GM13977 (cell line): ENCODE measurements at places on chromosomes 11 and 22.

DNA sequence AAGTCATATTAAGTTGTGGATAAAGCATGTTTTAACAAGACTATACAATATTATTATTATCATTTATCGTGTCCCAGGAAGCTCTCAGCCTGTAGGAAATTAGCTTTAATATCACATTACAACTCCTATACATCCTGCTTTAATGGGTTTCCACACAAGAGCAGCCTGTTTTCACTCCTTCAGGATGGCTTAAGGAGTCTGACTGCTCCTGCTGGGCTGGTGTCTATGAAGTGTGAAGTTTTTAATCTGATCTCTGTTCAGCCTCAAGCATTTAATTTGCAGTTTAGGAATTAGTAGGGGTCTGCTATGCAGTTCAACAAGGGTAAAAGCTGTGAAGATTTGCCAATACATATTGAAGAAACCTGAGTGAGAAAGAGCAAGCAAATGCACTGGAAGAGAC, 653.4 kb upstream of the LRRC4C start:
- DNase-seq: no peak

DNA sequence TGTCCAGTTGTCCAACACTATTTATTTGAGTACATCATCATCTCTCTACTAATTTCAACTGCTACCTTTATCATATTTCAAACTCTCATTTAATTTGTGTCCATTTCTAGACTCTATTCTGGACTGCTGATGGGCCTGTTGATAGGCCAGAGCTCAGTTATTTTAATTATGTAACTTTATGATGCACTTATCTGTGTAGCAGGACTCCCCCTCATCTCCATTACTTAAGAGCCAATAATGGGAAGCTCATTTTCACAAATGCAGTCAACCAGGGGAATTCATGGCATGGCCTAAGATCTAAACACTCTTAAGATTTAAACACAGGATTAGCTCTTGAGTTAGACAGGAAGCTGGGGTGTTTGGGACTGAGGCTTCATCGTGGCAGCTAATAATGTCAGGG, 21.4 kb downstream of the KCNQ1OT1 start:
- DNase-seq: no peak

DNA sequence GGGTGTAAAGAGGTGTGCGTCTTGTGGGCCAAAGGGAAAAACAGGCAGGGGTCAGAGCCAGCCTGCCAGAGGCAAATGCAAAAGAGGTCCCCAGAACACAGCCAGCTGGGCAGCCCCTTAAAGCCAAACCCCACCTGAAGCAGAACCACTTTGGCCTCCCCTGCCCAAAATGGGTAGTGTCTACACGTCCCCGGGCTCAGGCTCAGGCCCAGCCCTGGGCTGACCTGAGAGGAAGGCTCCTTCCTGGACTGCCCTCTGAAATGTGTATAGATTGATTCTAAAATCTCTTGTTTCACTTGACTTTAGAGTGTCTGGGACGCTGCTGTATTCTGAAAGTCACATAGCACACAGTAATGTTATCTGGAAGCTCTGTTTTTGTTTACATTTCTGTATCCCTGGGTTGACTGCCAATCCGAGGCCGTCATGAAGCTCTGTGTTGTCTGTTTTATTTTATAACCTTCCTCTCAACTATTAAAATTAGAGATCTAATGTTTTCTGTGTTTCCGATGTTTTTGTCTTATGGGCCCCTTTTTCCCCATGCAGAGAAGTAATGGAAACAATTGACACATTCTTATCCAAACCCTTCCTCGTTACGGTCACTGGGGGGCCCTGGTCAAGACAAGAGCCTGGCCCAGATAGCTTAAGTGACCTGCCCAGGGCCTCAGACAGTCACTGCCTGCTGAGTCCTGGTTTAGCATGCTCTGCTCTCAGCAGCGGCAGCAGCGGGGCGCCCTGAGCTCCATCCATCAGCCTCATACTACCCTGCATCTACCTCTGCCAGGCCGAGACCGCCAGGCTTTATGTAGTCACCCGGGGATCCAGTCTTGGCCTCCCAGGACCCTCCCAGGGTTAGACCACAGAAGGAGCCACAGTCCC, 10.1 kb downstream of the OVOL1 start:
- DNase-seq: no peak

DNA sequence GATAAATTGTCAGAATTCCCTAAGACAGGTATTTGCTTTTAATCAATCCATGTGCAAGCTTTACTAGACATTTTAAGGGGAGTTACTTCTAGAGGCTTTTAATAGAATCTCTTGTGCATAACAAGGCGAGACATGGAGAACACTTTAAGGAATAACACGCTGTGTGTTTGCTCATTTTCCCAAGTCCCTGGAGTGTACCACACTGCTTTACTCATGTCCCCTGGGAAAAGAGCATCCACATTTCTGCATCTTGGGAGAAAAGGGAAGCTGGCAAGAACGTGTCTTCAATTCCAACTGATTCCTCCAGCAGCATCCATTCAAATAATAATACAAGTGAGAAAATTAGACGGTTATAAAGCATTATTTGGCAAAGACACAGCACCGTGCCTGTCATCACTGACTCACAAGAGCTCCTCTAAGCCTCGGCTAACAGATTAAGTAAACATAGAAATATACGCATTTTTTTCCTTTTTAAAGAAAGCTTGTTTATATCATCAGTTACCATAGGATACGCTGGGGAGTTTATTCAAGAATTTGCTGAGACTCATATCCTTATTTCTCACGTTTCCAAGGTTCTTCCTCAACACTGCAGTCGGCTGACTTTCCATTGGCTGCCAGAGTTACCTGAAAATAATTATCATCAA, 121.5 kb downstream of the CD44 start:
- no peak for DNase-seq

DNA sequence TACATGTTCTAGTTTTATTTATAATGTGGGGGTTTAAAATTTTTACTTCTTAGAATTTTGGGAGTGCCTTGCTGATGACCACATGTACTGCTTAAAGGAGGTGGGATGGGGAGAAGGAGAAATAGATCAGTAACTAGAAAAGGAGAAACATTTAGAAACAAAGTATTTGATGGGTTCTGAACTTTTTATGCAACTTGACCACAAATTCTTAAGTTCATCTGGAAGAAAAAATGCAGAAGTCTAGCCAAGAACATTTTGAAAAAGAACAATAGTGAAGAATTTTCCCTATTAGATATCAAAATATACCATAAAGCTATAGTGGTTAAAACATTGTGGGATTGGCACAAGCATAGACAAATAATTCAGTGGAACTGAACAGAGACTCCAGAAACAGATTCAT, 73.3 kb upstream of the AMPD3 start:
- no peak for DNase-seq

DNA sequence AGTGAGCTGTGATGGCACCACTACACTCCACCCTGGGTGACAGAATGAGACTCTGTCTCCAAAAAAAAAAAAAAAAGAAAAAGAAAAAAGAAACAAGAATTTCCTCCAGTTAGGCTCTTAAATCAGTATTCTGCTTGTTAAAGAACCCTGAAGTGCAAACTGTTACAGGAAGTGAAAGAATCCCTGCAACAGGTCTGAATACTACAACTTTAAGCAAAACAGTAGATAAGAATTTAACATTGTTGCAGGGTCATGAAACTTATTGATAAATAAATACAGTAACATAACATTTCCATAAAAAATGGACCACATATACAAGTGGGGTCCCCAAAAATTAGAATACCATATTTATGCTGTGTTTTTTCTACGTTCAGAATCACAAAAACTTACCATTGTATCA, 35.8 kb downstream of the FCHSD2 start:
- DNase-seq: no peak

DNA sequence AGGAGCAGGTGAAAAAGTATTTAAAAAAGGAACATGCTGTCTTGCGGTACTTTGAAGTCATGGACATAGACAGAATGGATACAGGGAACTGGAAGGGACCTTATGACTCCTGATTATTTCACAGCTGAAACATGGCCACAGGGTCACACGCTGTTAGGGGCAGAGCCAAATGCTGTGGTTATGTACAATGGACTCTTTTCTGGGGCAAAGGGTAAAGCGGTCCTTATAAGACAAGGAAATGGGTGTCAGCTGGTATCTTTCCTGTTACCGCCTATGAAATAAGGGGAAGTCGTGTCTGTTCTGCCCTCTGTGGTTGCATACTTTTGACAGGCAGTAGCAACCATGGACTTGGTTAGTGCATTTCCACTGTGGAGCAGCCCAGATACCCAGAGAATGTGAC, 12.8 kb upstream of the ST14 start:
- no peak for DNase-seq

DNA sequence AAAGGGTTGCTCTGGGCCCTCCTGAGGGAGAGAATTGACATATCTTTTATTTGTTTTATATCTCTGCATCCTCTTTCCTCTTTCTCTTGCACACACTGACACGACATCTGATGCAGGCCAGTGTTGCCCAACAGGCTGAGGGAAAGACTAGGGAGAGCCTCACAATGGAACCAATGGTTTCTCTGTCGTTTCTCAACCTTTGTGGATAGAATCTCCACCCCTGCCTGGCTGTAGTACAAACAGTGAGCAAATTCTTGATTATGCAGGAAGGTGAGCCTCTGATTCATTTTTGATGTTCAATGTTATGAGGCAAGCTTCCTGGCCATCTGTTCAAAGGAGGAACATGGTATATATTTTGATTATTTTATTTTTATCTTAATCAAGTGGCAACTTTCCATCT, 49.8 kb upstream of the PLET1 start:
- DNase-seq: no peak

GRCh38 chr11:102421261-102421660, 31.3 kb downstream of the TMEM123 start:
- no peak for DNase-seq

DNA sequence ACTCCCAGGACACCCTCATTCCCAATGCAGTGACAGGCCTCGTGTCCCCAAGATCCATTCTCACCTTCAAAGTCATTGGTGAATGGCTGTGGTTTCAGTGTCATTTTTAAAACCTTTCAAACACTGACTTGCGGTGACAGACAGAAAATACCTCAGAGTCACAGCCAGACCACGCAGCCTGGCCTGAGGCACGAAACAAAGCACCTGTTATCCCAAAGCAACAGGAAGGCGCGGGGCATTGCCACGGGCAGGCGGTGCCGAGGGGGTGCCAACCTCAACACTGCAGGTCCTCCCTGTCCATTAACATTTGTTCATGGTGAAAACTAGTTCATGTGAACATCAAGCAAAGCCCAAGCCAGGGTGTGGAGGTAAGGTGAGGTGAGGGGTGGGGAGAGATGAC, 38.2 kb downstream of the RPUSD4 start:
- no peak for DNase-seq

DNA sequence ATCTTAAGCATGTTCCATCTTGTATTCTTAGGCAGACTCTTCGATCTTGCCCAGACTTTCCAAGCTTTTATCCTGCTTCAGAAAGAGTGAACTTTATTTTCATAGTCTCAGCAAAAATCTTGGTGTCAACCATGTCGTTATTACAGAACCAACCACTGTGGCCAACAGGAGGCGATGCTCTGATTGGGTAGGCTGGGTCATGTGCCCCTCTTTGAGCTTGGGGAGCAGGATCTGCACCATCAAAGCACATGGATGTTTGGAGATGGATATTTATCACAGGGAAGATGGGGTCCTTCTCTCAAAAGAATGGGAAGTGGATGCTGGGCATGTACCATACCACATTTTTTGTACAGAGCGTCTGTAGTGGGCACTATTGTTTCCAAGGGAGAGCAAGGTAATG, 197.4 kb downstream of the MYO18B start:
- no peak for DNase-seq

DNA sequence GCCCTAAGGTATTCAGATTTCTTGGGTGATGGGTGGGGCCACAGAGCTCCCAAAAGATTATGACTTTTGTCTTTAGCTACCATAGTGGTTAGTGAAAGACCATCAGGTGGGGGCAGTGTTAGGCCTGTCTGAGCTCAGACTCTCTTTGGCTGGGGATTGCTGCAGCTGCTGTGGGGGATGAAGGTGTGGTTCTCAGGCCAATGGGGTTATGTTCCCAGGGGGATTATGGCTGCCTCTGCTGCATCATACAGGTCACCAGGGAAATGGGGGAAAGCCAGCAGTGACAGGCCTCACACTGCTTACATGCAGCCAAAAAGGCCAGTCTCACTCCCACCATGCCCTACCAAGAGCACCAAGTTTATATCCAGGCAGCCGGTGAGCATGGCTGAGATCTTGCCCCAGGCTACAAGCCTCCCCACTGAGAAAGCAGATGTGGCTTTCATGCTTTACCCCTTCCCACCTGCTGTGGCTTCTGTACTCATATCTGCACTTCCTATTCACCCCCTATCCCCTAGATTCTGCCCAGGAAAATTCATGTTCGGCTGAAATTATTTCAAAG, 24.8 kb downstream of the CNTF start:
- DNase-seq: no peak

DNA sequence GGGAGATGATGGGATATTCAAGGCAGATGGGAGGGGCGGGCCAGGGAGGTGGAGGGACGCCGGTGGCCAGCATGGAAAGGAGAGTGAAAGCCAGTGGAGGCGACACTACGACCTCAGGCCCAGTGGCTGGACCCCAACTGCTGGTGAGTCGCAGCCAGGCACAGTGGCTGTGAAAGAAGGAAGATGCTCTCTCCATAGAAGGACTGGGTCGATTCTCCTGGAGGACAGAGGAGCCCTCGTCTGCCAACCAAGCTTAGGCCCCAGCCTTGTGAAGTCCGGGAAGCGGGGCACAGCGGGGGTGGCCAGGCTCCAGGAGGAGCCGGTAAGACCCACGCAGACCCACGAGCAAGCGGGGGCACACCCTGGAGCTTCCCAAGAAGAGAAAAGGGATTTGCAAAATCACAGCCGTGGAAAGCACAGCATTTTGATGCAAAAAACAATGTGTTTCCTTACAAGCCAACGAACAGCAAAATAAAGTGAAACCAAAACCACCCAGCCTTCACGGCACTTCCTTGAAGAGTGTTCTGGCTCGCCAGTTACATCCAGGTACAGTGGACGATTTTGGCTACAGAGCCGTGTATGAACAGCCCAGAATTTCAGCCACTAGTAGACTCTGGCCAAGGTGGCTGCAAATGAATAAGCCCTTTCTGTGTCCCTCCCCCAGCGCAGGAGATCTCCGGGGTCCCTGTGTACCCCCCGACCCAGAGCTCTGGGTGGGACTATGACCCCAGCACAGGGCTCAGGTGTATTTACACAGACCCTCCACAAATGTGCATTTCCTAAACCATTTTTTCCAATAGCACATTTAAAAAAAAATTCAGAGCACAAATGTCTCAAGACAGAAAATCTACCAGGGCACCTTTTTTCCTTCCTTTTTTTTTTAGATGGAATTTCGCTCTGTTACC, 96.9 kb downstream of the TRMU start:
- peak; percentile 67 for DNase-seq

DNA sequence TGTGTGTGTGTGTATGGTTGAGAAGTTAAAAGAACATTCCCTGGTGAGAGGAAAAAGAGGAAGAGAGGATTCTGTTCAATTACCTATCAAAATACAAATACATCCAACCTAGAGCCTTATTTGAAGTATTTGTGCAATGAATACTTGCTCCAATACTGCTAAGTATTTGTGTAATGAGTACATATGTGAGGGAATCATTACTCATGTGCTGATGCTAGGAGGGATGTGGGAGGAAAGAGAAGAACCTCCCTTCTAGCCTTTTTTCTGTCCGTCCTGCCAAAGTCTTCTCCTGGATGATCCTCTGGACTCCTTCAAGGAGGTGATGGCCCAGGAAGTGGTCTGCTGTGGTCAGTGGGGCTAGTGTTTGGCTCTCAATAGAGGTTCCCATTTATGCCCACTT, 36.0 kb upstream of the ACCSL start:
- DNase-seq: no peak
